ENCODE measurements at places on chromosomes 1 and 21. TPM values are rescaled to one million over a fixed set of nuclear protein-coding genes. Genes with fewer than 3 reads are reported as not detected.

Gene CNR2
- 0.46 TPM for total RNA-seq

Gene SLC9A1
- total RNA-seq, result 19.3 TPM

Gene RASSF5
- 37.7 TPM for total RNA-seq

Gene ETV3L
- total RNA-seq, result not detected

Gene KHDC4
- 35.0 TPM for total RNA-seq

Gene NLRP3
- total RNA-seq, result 4.6 TPM

Gene PROX1
- 7.6 TPM for total RNA-seq

Gene CR1
- 11.2 TPM for total RNA-seq

Gene TNFRSF25
- total RNA-seq, result 19.8 TPM

Gene ZYG11A
- 0.15 TPM for total RNA-seq

Gene TDRD10
- 8.5 TPM for total RNA-seq

All from lung (tissue), 17 donors.